Tibial nerve (tissue), 4 donors: ENCODE measurements at places on chromosomes 11 and 22.
A peak's percentile ranks its signal among the peaks of the same experiment; 100 is the strongest.

GRCh38 chr11:61340979-61341378, 8.0 kb downstream of the TKFC start:
- DNase-seq: no peak
- H3K4me3 ChIP-seq: no peak overlapping the region
- no peaks in the 10 kb centered on the region for H3K36me3 ChIP-seq
- H3K4me1 ChIP-seq: no peaks in the 10 kb centered on the region
- no peaks in the 10 kb centered on the region for H3K27me3 ChIP-seq
- no peak overlapping the region for H3K27ac ChIP-seq

- DNase-seq: no peak
- H3K27me3 ChIP-seq: no peaks in the 10 kb centered on the region
- H3K4me3 ChIP-seq: no peak overlapping the region
- H3K4me1 ChIP-seq: peaks cover 23% of the 10 kb centered on the region
- H3K27ac ChIP-seq: no peak overlapping the region
Measured at GRCh38 chr22:49828599-49828965, 909 bp upstream of the BRD1 start.

GRCh38 chr11:85589373-85589772, 37.8 kb downstream of the DLG2 start:
- no peaks in the 10 kb centered on the region for H3K27me3 ChIP-seq
- H3K36me3 ChIP-seq: no peaks in the 10 kb centered on the region
- no peak overlapping the region for H3K4me3 ChIP-seq
- no peak for DNase-seq

GRCh38 chr22:25902402-25902801, 160.4 kb downstream of the MYO18B start:
- no peak for DNase-seq
- no peak overlapping the region for H3K27ac ChIP-seq
- H3K4me1 ChIP-seq: no peaks in the 10 kb centered on the region
- no peak overlapping the region for H3K4me3 ChIP-seq
- H3K27me3 ChIP-seq: no peaks in the 10 kb centered on the region

DNA sequence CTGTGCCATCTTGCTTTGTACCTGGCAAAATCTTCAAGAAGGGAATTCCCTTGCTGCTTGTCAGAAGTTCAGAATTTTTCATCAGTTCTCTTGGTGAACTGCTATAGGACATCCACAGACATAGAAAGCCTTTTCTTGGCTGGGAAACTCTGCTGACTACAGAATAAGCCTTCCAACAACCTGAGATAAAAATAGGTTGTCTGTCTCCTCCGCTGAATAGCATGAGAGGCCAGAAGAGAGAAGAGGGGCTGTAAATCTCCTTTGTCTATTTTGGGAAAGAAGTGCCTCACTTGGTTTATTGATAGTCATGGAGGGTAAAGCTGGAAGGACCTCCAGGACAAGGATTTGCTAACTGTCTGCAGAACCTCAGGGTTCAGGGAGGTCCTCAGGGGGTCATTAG, 48.2 kb downstream of the C11orf91 start:
- H3K4me1 ChIP-seq: peaks cover 8% of the 10 kb centered on the region
- no peaks in the 10 kb centered on the region for H3K27me3 ChIP-seq
- H3K4me3 ChIP-seq: no peak overlapping the region
- no peak for DNase-seq

GRCh38 chr11:9038541-9038940, 34.7 kb upstream of the NRIP3 start:
- no peaks in the 10 kb centered on the region for H3K27me3 ChIP-seq
- no peaks in the 10 kb centered on the region for H3K4me1 ChIP-seq
- DNase-seq: no peak
- no peaks in the 10 kb centered on the region for H3K36me3 ChIP-seq
- no peak overlapping the region for H3K4me3 ChIP-seq

GRCh38 chr11:94175535-94175934, 46.9 kb downstream of the PANX1 start:
- no peaks in the 10 kb centered on the region for H3K4me1 ChIP-seq
- no peak overlapping the region for H3K27ac ChIP-seq
- no peak overlapping the region for H3K4me3 ChIP-seq

GRCh38 chr11:45180848-45181192, 34.4 kb downstream of the PRDM11 start:
- peak; percentile 30 for DNase-seq
- H3K27me3 ChIP-seq: no peaks in the 10 kb centered on the region
- no peaks in the 10 kb centered on the region for H3K4me1 ChIP-seq

GRCh38 chr11:44179173-44179572, 83.7 kb downstream of the EXT2 start:
- H3K27ac ChIP-seq: no peak overlapping the region
- H3K36me3 ChIP-seq: peaks cover 8% of the 10 kb centered on the region
- H3K4me1 ChIP-seq: no peaks in the 10 kb centered on the region
- no peak overlapping the region for H3K4me3 ChIP-seq
- no peaks in the 10 kb centered on the region for H3K27me3 ChIP-seq

GRCh38 chr11:14748090-14748489, 104.5 kb downstream of the PDE3B start:
- H3K4me1 ChIP-seq: no peaks in the 10 kb centered on the region
- H3K36me3 ChIP-seq: no peaks in the 10 kb centered on the region
- no peak for DNase-seq
- H3K4me3 ChIP-seq: no peak overlapping the region
- H3K27ac ChIP-seq: no peak overlapping the region
